ENCODE measurements at places on chromosomes 11 and 22.

DNA sequence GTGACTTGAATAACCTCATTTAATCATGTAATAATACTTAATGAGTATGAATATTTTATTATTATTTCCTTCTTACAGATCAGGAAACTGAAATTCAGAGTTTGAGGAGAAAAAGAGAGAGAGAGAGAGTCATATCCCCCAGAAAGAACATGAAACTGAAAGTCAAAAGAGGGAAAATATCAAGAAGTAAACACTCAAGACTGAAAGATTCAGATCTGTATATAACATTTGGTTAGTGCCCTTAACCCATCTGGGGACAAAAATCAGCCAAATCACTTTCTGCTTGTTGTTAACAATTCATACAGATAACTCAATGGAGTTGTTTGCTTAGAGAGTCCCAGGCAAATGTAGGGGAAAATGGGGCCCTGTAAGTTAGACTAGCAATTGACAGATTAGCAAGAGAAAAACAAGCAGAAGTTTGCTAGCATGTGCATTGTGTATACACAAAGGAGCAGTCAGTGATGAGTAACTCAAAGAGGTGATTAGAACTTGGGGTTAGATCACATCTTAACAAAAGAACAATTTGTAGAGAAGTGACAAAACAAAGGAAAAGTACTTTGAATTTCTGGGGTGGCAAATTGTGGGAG, 25.9 kb upstream of the MMP13 start:
- no peak for DNase-seq

DNA sequence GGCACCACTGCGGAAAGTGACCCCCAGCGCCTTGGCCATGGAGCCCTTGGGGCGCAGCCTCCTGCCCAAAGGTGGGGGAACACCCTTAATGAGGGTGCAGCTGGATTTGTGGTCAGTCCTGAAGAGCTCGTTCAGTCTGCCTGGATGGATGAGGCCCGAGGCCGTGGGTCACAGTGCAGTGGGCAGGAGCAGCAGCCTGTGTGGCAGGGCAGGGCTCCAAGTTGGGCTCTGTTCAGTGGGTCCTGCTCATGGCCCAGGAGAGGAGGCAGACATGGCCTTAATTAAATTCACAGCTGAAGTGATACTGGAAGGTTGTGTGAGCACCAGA, 33.3 kb downstream of the FAM83F start:
- no peak for DNase-seq

DNA sequence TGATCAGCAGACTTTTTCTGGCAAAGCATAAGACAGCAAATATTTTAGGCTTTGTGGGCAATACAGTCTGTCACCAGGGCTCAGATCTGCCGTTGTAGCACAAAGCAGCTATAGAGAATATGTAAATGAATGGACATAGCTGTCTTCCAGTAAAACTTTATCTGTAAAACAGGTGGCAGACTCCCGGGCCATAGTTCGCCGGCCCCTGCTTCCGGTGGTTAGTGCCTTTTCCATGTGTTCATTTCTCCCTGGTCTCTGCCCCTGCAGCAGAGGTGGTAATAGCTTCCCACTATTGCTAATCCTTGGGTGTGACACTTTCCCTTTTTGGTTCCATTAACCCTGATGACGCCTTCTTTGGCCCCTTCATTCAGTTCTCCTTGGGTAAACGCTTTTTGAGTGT, 93.7 kb upstream of the LDLRAD3 start:
- DNase-seq: no peak

GRCh38 chr22:37802310-37803194, 5.2 kb upstream of the GCAT start:
- no peak for DNase-seq

DNA sequence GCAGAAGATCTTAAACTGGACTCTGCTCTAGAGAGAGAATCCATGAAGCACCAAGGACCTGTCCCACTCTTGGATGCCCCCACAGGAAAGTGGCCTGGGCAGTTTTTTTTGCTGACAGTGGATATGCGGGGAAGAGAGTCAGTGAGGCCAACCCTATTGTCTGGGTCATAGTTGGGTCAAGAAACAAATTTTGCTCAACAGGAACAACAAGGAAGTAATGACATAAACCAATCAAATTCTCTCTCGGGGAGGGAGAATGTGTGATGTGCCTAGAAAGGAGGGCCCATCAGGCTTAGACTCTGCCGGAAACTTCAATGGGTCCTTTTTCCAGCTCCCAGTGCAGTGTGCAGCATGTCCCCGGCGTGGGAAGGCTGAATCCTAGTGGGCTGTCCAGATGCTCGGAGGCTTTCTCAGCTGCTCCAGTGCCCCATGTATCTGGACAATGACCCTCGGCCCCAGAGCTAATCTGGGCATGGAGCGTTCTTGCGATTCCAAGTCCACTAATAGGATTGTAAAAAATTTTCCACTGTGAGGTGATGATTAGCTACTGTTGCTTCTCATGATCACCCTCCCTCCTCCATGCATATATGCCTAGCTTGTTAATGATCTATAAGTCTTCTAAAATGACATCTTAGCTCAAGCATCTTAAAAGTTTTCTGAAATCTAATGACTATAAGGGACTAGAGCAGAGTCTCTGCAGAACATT, 101.0 kb downstream of the SNX19 start:
- DNase-seq: no peak

DNA sequence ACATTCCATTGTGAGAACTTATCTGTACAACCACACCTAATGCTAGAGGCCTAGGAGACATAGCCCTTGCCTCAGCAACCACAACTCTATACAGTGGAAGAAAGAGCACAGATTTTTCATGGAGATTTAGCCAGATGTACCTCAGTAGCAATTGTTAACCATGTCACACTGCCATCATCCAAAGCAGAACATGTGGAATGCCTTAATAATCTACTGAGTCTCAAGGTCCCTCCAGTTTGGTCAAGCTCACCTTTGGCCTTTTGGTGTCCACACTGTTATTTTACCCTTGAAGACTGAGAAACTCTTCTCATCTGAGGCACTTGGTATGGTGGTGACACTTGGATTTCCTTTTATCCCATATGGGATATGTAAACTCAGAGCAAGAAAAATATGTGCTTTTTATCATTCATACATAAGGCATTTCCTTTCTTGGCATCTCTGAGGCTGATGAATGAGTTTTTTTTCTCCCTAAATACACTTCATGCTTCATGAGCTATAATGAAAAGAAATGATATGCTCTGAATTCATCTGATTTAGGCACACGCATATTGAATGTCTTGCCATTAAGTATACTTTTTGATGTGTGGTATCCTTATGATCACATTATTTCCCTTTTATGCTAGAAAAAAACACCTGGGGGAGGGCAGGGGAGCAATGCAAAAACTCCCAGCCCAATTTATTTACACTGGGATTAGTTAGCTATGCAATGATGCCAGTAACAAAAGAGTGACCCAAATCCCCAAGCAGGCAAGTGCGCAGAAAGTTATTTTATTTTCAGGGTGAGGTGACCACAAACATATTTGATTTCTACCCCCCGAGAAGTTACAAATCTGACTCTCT, 63.3 kb upstream of the ME3 start:
- no peak for DNase-seq

GRCh38 chr11:82792319-82792718, 58.7 kb upstream of the FAM181B start:
- DNase-seq: no peak

Measured in NCI-H1436 treated with DMSO at 0.1 percent for 48 hours (cell line).